ENCODE measurements at places on chromosomes 5 and 9.

GRCh38 chr5:135569755-135570452 is 8.9 kb downstream of the CXCL14 start:
- DNase-seq = no peak

- DNase-seq = no peak
Measured at GRCh38 chr9:108517651-108518365, 338.0 kb downstream of the ACTL7B start.

GRCh38 chr5:111129938-111130337 is 37.8 kb downstream of the WDR36 start:
- no peak for DNase-seq

- no peak for DNase-seq
Measured at GRCh38 chr5:144198386-144198785, 27.7 kb downstream of the KCTD16 start.

DNA sequence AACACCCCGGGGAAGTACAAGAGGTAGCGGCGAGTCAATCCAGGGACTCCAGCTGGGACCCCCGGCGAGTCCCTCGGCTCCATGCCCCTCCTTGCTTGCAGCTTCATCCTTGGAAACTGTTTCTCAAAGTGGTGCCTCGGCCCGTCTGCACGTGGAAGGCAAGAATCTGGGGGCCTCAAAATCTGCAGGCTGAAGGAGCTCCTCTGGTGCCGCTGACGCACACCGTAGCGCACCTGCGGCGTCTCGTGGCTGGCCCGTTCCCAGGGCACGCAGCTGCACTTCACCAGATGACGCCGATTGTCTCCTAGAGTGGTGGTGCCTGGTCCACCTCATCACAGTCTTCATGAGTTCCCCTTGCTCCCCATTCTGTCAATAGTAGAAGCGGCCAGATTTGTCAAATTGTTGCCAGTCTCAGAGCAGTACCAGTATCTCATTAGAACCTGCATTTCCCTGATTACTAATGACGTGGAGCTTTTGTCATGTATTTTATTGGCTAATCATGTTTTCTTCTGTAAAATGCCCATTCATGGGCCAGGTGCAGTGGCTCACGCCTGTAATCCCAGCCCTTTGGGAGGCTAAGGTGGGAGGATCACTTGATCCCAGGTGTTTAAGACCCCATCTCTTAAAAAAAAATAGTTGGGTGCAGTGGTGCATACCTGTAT is 38.6 kb downstream of the GTF3C4 start:
- no peak for DNase-seq

- no peak for DNase-seq
Measured at GRCh38 chr5:669111-669841, 23.9 kb downstream of the TPPP start.

DNA sequence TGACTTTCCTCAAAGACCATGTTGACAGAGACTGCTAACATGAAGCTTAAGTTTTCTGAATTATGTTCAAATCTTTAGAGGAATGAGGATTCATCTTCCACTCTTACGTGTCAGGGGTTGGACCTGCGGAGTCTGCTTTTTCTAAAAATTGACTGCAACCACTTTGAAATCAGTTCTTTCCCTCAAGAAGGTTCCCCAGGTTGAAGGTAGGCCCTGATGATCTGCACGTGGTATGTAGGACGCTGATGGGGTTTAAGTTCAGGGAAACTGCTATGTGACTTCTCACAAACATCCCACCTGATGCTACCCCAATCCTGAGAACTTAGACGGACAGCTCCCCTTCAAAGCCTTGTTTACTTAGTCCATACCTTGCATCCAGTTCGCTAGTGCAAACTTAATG is 7.2 kb downstream of the RACK1 start:
- DNase-seq = no peak

DNA sequence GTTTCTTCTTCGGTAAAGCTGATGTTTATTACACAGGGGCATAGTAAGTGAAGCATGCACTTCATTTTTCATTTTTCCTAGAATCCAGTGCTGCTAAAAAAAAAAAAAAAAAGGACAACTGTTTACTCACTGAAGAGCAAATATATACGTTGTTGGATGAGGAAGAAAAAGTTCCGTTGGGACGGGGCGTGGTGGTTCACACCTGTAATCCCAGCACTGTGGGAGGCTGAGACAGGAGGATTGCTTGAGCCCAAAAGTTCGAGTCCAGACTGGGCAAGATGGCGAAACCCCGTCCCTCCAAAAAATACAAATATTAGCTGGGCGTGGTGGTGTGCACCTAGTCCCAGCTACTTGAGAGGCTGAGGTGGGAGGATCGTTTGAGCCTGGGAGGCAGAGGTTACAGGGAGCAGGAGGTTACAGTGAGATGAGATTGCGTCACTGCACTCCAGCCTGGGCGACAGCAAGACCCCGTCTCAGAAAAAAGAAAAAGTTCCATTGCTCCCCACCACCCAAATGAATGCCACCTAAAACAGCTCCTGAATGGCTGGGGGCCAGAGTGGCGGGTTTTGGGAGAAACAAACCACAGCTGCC is 60.1 kb upstream of the GNE start:
- DNase-seq = no peak

- no peak for DNase-seq
Measured at GRCh38 chr9:97714435-97714834, 17.3 kb upstream of the XPA start.

DNA sequence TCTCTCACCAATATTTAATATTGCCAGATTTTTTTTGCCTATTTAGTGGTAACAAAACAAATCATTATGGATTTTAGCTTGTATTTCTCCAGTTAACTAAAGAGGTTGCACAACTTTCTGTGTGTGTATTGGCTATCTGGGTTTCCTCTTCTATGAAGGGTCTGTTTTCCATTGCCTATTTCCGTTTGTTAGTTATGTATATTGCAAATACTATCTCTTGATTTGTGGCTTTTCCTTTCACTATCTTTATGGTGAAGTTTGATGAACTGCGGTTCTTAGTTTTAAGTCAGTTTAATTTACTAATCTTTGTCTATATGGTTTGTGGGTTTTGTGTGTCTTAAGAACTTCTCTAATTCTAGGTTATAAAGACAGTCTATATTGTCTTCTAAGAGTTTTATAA is 136.3 kb downstream of the CEP120 start:
- no peak for DNase-seq

DNA sequence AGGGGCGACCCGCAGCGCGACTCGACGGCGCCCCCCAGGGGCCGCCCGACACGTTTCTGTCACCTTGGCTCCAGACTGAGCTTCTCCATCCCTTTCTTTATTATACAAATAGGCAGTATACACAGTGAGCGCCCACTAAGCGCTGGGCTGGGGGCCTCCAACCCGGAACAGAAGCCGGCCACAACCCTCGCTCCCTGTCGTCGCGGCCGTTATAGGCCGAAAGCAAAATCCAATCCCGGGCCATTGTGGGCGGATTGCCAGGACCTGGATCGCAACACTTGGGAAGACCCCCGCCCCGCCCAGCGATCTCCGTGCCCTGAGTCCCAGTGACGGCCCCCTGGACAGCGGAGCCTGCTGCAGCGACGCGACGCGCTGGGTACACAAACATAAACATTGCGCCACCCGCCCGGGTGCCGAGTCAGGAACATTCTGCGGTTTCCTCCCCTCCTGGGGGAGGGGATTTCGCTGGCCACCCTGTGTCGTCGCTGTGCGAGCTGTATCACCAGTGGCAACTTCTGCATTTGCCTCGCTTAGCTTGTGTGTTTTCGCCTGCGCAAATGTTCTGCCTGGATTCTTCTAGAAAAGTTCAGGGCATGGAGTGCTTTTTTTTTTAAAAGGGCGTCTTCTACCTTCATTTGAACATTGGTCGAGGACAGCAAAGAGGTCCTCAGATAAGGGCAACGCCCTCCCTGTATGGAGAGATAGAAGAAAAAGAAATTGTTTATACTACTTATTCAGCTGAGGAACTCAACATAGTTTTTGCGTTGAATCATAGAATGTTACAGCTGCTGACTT is 1.3 kb upstream of the DUSP1 start:
- peak; percentile 81 for DNase-seq

DNA sequence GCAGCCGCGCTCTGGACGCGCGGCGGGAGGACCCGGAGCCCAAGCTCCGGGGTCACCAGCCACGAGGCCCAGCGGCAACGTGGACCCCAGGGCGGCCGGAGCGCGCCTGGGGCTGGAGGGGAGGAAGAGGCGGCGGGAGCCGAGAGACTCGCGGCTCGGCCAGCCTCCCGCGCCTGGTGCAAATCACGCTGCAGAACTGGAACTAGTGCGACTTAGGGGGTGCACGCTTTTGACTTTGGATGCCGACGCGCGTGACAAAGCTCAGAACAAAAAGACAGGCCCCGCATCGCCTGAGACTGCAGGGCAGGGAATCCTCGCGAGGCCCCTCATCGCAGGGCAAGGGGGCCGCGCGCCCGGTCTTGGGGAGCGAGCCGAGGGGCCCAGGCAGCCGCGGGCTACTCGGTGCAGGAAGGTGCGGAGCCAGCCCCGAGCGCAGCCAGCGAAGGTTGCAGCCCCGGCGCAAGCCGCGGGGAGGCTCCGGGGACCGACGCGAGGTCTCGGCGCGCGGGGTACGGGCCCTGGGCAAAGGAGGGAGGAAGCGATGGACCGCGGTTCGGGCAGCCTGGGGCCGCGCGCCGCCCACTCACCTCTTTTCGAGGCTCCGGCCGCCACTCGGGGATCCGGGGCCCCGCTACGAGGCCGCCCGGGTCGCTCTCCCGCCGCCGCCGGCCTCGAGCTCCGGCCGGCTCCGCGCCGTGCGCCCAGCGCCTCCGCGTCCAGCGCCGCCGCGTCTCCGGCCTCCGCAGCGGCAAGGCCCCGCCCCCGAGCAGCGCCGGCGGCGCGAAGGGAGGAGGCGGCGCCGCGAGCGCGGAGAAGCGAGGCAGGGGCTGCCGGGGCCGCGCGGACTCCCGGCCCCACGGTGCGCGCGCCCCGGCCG is at the start of gene GOLM1:
Gene GOLM1, minus strand, starts transcription at position 735 of the 877 bp plus-strand sequence. CDS start 20,238 bp downstream, outside the sequence.
- DNase-seq = no peak

- DNase-seq = no peak
Measured at GRCh38 chr9:78682216-78682615, 385.3 kb downstream of the PSAT1 start.

DNA sequence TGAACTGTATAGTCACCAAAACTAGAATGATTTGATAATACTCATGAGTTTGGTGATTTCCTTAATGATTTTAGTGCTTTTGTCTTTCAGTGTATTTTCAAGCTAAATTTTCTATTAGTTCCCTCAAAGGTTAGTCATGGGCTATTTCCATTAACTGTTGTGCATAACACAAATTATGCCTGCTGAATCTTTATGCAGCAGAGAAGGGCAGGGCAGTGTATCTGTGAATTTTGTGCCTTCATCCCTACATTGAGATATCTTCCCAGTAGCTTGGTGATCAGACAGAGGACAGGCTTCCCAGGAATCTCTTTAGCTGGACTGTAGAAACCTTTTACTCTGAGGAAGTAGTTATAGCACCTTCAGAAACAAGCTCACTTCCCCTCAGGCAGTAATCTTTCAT is 1036.9 kb downstream of the EFNA5 start:
- DNase-seq = no peak

DNA sequence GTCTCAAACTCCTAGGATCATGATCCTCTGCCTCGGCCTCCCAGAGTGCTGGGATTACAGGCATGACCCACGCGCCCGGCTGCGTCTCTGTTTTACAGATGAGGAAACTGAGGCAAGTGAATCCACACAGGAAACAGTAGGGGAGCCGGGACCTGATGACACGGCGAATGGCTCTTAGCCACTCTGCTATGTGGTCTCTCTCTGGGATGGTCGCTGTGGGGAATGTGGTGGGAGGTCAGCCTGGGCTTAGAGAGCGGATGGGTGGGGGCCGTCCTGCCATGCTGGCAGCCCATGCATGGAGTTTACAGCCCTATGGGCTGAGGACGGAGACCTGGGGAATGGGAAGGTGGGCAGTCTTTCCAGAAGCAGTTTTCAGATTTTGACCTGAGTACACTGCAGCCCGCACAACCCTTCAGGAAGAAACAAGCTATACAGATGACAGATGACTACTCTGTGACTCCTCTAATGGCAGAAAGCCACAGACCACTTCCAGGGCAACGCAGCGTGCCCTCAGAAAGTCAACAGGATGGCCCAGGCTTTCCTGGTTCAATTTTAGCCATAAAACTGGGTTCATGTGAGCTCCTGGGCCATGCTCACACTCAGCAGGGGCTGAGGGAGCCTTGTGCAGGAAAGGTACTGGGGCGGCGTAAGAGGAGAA is 136.1 kb upstream of the RAPGEF1 start:
- DNase-seq = no peak

DNA sequence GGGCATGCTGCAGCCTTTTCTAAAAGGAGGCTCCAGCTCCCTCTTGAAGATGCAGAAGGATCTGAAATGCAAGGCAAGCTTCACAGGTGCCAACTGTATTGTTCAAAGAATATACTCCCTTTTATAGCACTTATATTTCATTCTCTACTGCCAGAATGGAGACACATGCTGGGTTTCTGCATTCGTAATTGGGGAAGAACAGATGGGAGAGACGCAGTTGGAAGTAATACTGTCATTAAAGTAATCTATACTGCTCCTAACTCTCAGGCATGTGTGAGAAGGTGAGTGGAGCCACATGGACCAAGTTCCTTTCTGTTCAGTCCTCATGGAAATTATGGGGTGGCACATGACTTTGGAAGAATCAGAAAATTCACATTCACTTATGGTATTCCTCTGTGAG is 226.4 kb downstream of the TRIM32 start:
- DNase-seq = no peak

- no peak for DNase-seq
Measured at GRCh38 chr9:18947892-18948339, 85.1 kb downstream of the SAXO1 start.

GRCh38 chr9:98708103-98708932 is 417 bp downstream of the GABBR2 start:
- DNase-seq = no peak

DNA sequence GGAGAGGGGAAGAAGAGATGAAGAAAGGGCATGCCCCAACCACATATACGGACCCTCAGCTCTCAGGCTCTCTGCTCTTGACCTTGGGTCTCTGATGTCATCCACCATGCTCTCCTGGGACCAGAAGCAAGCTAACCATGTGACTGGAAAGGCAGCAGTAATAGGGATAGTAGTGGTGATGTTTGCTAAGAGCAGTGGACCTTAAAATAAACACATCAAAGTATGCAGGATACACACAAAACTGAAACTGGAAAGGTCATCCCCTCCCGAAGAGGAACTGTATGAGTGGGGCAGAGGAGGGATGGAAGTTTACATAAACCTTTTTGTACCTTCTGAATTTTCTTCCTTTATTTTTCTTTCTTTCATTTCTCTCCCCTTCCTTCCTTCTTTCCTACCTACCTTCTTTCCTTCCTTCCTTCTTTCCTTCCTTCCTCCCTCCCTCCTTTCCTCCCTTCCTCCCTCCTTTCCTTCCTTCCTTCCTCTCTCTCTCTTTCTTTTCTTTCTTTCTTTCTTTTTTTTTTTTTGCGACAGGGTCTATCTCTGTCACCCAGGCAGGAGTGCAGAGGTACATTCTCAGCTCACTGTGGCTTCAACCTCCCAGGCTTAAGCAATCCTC is 8.1 kb upstream of the PTPN3 start:
- DNase-seq = no peak

DNA sequence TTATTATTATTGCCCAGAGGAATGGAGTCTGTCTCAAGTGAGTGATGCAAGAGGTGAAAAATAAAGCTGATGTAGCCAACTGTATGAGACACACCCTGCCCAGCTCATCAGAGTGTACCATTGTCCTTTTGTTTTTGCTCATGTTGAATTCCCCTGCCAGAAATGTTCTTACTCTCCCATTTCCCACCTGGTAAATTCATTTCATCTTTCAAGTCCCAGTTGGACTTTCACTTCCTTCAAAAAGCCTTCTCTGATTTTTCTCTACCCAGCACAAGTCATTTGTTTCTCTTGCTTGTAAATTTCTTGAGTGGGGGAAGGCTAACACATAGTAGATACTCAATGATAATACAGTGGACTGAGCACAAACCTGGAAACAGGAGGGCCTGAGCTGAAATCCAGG is 394.5 kb upstream of the ZNF462 start:
- no peak for DNase-seq
